H4 (cell line): ENCODE measurements at places on chromosomes 16 and 17.

DNA sequence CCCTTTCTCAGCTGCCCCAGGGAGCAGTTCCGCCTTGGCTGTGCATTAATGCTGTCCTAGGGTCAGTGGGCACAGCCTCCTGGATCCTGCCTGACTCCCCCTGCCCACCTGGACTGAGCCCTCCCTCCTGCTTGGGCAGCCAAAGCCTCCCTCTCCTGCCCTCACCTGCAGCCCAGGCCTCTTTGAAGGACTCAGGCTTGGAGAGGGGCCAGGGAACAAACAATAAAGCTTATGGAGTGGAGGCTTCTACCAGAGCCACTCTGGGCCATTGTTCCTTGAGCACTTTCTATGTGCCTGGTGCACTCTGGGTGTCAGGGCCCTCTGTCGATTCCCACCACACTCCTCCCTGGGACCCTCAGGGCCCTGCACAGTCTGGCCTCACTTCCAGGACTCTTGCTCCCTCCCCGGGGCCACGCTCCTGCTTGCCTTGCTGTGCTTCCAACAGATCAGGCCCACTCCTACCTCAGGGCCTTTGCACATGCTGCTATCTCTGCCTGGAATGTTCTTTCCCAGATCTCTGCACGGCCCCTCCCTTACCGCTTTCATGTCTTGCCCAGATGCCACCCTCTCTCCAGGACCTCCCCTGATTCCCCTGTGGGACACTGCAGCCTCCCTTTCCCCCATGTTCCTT, 5.0 kb downstream of the KCNJ12 start:
- no peak for DNase-seq

- DNase-seq, result no peak
Observed at GRCh38 chr17:80821546-80821945, 170.1 kb upstream of the CHMP6 start.

DNA sequence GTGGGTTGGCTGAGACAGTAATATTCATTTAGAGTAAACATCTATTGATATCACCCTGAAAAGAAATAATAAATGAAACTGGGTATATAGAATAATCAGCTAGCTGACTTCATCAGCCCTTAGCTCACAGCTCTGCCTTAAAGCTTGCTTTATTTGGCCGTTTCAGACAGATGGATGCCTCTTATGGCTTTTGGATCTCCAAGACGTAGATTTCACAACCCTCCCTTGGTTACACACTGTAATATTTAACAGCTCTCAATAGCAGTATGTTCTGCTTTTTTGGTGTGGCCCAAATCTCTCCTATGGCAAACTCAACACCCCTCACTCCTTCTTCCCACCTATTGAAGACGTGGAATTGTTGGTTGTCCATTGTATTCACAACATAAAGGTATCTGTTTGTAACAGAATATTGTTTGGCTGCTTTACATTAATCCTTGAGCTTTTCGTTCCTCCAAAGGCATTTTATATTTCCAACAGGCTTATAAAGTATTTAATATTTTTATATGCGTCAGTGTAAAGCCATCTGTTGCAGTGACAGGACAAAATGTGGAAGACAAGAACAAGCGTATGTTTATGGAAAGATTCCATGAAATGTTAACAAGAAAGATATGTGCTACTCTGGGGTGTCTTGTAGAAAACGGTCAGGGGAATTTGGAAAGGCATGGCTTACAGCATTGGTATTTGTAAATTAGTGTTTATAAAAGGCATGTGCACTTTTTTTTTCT, 837.0 kb upstream of the RBFOX1 start:
- no peak for DNase-seq

GRCh38 chr16:80536238-80536637, 4.6 kb upstream of the DYNLRB2 start:
- DNase-seq, result no peak

GRCh38 chr17:55996826-55997225, 156.4 kb upstream of the ANKFN1 start:
- DNase-seq, result no peak

DNA sequence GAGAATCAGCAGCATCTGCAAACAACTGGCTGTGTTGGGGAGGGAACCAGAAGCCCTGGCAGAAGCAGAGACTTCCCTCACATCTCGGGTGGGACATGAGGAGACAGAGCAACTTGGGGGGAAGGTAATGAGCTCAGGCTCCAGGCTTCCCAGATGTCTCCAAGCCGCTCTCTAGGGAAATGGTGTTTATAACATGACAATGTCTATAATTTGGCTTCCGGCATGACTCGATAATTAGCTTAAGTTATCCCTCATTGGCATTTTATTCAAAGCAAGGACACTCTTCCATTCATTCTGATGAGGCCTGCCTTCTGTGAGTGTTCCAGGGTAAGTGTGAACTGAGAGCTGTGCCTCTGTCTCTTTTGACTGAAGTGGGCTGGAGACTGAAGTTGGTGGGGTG, 14.7 kb upstream of the MLLT6 start:
- DNase-seq, result no peak

GRCh38 chr16:10522966-10523365, 57.4 kb downstream of the EMP2 start:
- no peak for DNase-seq

GRCh38 chr16:20409398-20410120, at the start of gene ACSM5:
TSS of gene ACSM5 (plus strand) at chr16:20409534. CDS start at chr16:20411485, 1,951 bp downstream.
- DNase-seq, result peak; percentile 32

DNA sequence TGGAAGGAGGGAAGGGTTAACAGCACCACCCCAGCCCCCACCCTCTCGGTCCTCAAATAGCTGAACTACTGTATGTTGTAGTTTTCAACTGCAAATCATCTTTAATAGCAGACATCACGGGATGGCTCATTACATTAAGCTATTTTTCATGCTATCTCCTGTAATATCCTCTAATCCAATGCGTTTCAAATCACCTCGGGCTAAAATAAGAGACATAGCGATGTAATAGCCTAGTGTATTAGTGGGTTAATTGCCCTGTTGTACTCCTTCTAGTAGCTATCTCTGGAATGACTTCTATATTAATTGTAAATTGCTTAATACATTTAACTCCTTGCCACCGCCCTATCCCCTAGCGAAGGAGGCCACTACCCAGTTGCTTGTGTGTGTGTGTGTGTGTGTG, 54.3 kb downstream of the MRM1 start:
- no peak for DNase-seq

DNA sequence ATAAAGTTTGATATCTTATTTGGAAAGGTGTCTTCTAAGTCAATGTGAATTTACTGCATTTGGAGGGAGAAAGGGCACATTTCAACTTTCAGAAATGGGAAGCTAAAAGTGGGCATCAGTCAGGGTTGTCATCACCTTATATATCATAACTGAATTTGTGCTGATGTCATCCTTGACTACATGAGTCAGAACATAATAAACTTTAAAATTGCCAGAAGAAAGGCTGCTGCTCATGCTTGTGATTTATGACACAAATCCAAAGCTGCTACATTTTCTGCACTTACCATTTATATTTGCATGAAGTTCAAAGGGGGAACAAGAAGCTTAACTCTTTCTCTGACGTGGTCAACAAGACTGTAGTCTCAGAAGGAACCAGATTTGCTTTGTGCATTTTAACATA, 196.6 kb downstream of the UTP18 start:
- no peak for DNase-seq

DNA sequence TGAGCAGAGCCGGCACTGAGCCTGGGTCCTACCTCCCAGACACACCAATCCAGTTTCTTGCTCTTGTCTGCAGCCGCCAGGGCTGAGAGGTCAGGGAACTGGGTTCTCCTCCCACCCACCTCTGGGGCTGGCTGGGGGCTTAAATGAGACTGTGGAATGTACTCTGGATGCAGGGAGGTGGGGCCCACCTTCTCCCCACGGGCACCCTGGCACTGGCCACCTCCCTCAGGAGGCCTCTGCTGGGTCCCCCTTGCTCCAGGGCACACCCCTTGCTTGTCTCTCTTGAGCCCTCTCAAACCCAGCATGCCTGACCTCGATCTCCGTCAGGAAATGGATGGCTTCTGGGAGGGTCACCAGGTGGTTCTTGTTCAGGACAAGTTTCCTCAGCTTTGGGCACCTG, 6.4 kb downstream of the FLII start:
- DNase-seq, result no peak

DNA sequence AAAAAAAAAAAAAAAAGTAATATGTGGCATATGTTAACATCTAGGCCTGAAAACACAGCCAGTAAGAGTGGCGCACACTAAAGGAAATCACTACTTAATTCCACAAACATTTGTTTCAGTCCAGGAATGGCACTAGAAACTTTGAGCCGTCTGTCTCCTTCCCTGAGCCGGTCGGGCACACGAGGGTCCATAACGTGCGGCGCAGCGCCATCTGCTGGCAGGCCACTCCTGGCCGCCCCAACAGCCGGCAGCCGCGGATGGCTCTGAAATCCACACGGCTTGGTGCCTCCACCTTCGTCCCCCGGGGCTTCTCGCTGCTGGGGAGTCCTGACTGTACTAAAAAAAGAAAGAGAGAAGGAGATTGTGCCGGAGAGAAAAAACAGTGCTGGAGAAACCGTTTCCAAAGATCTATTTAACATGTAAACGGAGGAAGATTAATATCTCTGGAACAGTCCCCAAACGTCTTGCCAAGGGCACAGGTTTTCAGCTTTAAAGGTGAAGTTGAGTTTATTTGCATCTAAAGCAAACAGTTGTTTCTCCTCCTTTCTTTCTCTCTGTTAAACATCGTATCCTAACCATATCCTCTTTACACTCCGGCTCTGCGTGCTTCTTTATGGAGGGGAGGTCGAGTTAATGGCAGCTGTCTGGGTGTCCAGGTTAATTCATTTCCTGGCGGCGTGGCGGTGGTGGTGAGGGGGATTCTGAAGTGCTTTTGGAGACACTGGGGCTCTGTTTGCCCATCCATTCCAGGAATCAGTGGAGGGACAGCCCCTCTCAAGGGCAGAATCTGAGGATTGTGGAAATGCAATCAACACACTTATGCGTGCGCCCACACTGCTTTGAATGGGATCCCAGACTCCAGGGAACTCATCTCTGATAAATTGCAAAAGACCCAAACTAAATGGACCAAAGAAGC, 611.3 kb upstream of the SALL1 start:
- DNase-seq, result peak; percentile 77

GRCh38 chr16:27169511-27170071, 33.7 kb upstream of the KDM8 start:
- DNase-seq, result peak; percentile 94

DNA sequence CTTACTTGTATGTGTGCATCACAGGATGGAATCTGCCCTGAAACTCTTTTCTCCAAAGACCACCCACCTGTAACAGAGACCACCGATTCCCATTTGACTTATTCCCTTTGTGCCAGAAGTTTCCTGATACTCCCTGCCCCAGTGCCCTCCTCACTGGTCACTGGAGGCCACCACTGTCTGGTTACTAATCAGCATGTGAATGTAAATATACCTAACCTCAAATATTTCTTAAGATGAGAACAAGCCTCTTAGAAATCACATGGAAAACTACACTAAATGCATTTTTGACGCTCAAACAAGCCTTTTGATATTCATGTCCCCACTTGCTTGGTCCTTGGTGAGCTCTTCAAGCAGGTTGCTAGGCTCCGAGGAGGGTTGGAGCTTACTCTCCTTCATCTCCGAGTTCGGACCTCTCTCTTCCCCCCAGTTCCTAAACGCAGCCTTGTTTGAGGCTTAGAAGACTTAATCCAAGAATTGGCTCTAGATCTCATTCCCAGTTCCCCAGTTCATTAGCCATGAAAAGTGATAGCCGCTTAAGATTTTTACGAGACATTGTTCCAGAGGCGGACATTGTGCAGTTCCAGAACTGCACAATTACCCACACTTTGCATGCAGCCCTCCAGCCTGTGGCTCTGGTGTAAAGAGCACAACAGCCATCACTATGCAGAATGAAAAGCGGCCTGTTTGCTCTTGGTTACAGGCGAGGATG, 579.2 kb upstream of the PSMD7 start:
- peak; percentile 60 for DNase-seq

DNA sequence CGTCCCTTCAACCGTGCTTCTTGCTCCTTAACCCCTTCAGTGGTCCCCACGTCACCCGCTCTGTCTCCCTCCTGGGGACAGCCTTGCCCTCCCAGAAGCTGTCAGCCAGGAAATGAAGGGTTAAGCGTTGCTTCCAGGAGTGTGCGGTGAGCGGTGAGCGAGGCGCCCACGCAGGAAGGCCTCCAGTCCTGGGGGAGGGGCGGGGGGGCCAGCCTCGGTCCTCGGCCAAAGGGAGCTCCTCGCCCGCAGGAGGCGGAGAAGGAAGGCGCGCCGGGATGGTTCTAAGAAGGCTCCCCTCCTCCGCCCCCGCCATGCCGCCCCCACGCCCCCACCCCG, 2.3 kb downstream of the RBFOX3 start:
- no peak for DNase-seq

GRCh38 chr17:36931697-36932382, 5.4 kb upstream of the LHX1 start:
- DNase-seq, result peak; percentile 30

DNA sequence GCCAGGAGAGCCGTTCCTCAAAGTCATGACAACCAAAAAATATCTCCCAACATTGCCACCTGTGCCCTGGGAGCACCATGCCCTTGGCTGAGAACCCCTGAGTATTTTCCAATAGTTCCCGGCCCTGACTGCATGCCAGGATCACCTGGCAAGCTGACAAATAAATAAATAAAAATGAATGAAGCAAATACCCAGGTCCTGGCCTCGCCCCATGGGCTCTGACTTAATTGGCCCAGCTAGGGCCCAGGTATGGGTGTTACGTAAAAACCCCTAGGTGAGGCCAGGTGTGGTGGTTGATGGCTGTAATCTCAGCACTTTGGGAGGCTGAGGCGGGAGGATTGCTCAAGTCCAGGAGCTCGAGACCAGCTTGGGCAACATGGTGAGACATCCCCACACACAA, 2.7 kb upstream of the C16orf74 start:
- no peak for DNase-seq

GRCh38 chr16:29204806-29205135, 201.7 kb downstream of the NPIPB11 start:
- no peak for DNase-seq

DNA sequence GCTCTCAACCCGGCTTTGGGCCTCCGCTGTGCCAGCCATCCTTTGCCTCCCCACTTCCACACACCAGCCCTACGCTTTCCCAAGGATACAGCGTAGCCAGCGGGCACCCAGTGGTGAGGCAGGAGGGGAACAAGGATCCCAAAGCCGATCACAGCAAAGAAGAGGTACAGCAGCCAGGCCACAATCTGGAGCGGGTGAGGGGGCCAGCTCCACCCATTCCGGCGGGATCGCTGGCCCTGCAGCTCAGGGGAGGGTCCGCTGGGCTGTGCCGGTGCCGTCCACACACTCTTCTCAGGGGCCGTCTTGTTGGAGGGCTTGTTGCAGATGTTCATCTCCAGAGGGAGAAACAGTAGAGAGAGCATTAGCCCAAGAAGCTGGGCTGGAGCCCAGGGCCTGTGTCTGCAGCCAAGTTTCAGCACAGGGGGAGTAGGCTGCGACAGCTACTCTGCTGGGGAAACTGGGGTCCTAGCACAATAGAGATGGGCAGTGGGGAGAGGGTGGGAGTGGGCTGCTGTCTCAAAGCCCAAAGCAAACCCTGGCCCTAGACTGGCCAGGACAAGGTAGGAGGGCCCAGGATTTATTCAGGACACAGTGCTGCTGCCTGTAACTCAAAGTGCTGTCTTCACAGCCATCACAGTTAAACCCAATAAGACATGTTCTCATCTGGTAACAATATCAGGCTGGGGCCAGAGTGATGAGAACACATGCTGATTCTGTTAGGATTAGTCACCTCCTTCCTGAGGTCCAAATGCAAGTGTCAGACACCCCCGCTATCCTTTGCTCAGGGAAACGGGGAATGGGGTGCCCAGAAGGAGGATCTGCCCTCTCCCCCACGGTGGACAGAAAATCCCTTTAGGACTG, 9.9 kb downstream of the ZDHHC1 start:
- no peak for DNase-seq

GRCh38 chr16:86387468-86388440, 122.6 kb upstream of the FOXF1 start:
- DNase-seq, result peak; percentile 97

- no peak for DNase-seq
Observed at GRCh38 chr16:4314532-4315185, 1.2 kb upstream of the GLIS2 start.

GRCh38 chr17:4788159-4788806, 481 bp upstream of the GLTPD2 start:
- no peak for DNase-seq
